ENCODE measurements at places on chromosomes 13 and 19.

DNA sequence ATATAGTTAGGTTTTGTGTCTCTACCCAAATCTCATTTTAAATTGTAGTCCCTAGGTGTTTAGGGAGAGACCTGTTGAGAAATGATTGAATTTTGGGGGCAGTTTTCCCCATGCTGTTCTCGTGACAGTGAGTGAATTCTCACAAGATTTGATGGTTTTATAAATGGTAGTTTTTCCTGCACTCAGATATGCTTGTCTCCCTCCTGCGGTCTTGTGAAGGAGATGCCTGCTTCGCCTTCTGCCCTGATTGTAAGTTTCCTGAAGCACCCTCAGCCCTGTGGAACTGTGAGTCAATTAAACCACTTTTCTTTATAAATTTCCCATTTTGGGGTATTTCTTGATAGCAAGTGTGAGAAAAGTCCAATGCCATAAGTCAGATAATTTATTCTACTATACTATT lies 1977.5 kb upstream of the PCDH20 start:
- no peak for DNase-seq

- no peak for DNase-seq
These were observed 9.9 kb downstream of the DAPK3 start for GRCh38 chr19:3961007-3961406.

DNA sequence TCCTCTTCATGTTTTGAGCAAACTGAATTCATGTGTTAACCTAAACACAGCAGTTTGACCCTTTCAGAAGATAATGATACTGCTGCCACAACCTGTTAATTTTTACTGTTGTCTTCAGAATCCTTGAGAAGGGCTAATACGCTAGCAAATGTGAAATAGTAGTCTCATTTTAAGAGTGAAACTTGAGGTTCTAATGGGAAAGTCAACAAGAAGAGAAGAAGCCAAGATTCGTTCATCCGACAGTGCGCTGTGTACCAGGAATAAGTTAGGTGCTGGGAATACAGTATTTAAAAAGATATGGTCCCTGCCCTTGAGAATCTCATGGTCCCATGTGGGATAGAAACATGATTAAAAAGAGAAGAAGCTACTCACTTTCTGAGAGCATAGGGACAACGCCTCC lies 134.4 kb downstream of the KL start:
- DNase-seq: no peak

GRCh38 chr19:48367855-48368254 lies 3.7 kb downstream of the SYNGR4 start:
- no peak for DNase-seq

- no peak for DNase-seq
These were observed 28.9 kb upstream of the ZNF729 start for GRCh38 chr19:22257381-22257780.

- no peak for DNase-seq
These were observed 62.7 kb downstream of the TSHZ3 start for GRCh38 chr19:31286491-31286890.

DNA sequence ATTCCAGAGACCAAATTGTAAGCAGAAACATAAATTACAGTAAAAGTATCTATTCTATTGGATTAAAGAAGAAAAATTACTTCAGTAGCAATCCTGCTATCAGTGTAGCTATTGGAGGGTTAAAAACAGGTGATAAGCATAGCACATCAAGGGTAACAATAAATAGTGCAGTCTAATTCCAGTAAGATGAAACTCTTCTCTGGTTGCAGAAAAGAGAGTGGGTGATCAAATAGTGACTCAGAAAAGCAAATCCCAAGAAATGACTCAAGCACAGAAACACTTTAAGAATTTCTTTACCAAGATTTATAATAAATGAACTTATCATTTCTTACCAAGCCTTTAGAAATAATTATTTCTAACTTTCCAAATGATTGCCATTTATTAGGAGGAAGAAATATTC lies 135.7 kb downstream of the LMO7 start:
- DNase-seq: no peak

GRCh38 chr13:35888981-35889380 lies 242.2 kb downstream of the DCLK1 start:
- DNase-seq: no peak

All from iPS DF 6.9 (cell line).